ENCODE measurements at places on chromosomes 2 and 18. TPM values are rescaled to one million over a fixed set of nuclear protein-coding genes. Genes with fewer than 3 reads are reported as not detected.

- no peak for DNase-seq
- no peaks in the 10 kb centered on the region for H3K27me3 ChIP-seq
- H3K27ac ChIP-seq: peak overlapping the region; percentile 6
- H3K36me3 ChIP-seq: no peaks in the 10 kb centered on the region
- peak overlapping the region; percentile 3 for H3K4me3 ChIP-seq
Measured at GRCh38 chr2:25256488-25256875, 85.2 kb downstream of the DNMT3A start.

- no peaks in the 10 kb centered on the region for H3K4me1 ChIP-seq
- H3K36me3 ChIP-seq: no peaks in the 10 kb centered on the region
- H3K27me3 ChIP-seq: no peaks in the 10 kb centered on the region
- no peak overlapping the region for H3K4me3 ChIP-seq
- H3K27ac ChIP-seq: no peak overlapping the region
- peak; percentile 45 for DNase-seq
Measured at GRCh38 chr2:157497638-157498314, 53.9 kb upstream of the CYTIP start.

The DCTN1 gene
- 167 TPM for total RNA-seq

DNA sequence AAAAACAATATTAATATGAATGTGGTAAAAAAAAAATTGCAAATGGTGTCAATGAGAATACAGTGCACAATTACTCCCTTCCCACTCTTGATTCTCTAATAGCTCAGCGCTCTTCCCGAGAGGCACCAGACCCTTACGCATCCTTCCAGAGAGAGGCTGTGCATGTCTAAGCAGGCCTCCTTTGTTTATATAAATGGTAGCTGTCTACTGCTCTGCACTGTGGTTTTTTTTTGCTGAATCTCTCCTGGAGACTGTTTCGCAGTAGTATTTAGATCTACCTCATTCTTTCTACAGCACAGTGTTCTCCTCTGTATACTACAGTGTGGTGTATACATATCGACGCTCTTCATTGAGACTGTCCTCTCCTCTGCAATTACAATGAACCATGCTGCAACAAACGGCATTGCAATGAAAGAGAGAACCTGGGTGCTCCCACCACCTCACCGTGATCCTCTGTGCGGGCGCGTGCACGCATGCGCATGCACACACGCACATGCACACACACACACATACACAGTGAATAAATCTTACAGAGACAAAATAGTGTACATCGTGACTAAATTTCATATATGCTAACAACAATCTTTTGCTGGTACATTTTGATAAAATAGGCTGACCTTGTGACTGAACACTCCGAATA is 19.4 kb downstream of the SEPTIN10 start:
- no peak for DNase-seq
- peak overlapping the region; percentile 89 for H3K27ac ChIP-seq
- H3K36me3 ChIP-seq: peaks cover 26% of the 10 kb centered on the region
- no peaks in the 10 kb centered on the region for H3K27me3 ChIP-seq

DNA sequence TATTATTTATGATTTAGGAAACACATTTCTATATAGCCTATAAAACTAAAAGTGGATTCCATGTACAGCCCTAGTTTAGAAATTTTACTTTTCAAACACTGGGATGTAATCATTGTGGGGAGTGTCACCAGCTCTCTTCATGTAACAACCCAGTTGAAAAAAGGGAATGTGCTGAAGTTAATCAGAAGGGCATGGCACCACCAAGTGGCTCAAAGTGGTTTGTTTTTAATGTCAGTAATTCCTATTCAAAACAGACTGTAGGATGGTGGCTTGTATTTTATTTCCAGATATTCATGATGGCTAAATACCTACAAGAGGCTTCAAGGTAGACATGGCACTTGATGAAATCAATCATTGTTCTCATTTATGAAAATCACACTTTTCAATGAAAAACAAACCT is 58.1 kb upstream of the TMEM182 start:
- H3K27ac ChIP-seq: no peak overlapping the region
- H3K27me3 ChIP-seq: no peaks in the 10 kb centered on the region
- no peaks in the 10 kb centered on the region for H3K36me3 ChIP-seq
- H3K4me3 ChIP-seq: no peak overlapping the region
- DNase-seq: peak; percentile 50

DNA sequence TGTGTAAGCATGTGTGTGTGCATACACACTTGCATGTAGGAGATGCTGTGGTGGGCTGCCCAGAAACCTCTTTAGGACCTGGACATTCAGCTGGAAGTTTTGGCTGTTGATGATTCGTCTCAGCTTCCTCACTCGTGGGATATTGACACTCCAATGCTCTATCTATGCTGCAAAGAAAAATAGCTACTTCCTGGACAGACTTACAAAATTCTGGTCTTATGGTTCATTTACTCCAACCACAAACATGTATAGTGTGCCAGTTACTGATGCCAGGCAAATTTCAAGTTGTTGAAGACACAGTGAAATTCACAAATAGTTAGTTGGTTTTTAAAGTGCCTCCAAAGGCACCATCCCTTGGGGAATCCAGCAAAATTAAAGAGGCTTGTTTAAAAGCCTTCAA is 882.6 kb downstream of the CPS1 start:
- DNase-seq: no peak
- H3K4me1 ChIP-seq: no peaks in the 10 kb centered on the region
- H3K4me3 ChIP-seq: no peak overlapping the region
- no peak overlapping the region for H3K27ac ChIP-seq
- H3K36me3 ChIP-seq: no peaks in the 10 kb centered on the region

DNA sequence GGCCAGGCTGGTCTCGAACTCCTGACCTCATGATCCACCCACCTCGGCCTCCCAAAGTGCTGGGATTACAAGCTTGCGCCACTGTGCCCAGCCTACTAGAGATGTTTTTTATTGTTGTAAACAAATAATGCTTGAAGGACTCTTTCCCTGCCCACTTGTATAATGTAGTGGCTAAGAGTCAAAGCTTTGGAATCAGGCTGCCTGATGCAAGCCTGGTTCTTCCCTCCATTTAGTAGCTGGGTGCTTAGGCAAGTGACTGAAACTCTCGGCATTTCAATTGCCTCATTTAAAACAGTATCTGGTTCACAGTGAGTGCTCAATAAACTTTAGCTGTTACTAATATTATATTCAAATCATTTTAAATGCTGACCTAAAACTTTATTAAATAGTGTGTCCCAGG is 264.0 kb upstream of the FBXO11 start:
- H3K36me3 ChIP-seq: no peaks in the 10 kb centered on the region
- no peak for DNase-seq
- H3K27ac ChIP-seq: no peak overlapping the region
- no peaks in the 10 kb centered on the region for H3K4me1 ChIP-seq
- H3K27me3 ChIP-seq: no peaks in the 10 kb centered on the region

The ANKRD62 gene
- total RNA-seq: not detected

DNA sequence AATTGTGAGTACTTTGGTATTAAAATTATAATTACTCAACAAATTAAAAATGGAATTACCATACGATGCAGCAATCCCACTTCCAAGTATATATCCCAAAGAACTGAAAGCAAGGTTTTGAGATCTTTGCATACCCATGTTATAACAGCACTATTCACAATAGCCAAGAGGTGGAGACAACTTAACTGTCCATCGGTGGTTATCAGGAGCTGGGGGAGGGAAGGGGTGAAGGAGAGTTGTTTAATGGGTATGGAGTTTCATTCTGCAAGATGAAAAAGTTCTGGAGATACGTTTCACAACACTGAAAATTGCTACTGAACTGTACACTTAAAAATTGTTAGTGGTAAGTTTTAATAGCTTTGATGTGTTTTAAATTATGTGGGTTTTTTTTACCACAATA is 25.7 kb downstream of the RAB10 start:
- H3K4me3 ChIP-seq: no peak overlapping the region
- peaks cover 21% of the 10 kb centered on the region for H3K36me3 ChIP-seq
- no peak for DNase-seq
- H3K4me1 ChIP-seq: peaks cover 3% of the 10 kb centered on the region
- no peaks in the 10 kb centered on the region for H3K27me3 ChIP-seq
- no peak overlapping the region for H3K27ac ChIP-seq

- H3K27ac ChIP-seq: no peak overlapping the region
- no peaks in the 10 kb centered on the region for H3K4me1 ChIP-seq
- DNase-seq: no peak
- no peak overlapping the region for H3K4me3 ChIP-seq
- no peaks in the 10 kb centered on the region for H3K27me3 ChIP-seq
Measured at GRCh38 chr2:53913721-53914120, 54.0 kb upstream of the GPR75 start.

DNA sequence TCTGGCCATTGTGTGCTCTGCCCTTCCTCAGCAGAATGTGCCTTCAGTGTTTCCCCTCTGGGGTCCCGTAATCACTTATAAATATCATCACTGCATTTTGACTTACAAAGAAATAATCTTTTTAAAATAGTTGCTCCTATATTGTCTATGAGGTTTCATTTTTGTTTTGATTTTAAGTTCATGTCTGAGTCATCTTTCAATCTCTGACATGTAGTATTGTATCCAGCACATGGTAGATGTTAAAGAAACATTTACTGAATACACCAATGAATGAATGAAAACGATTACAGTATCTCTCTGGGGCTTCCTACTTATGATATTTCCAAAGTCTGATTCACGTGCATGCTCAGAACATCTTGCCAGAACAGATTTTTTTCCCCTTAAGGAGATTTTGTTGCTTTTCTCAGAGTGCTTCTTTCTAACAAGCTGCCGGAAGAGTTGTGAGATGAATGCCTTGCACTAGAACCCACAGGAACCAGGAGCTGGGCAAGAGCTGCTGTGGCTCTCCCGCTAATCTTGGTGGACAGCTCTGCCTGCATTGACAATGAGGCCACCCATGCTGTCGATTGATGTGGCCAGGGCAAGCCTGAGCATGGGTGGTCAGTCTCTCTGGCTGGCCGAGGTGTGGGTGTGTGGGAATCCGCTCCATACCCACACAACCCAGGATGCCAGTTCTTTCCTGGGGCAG is 199.4 kb downstream of the CYRIA start:
- no peak for DNase-seq
- no peak overlapping the region for H3K27ac ChIP-seq
- no peaks in the 10 kb centered on the region for H3K27me3 ChIP-seq
- H3K36me3 ChIP-seq: no peaks in the 10 kb centered on the region
- H3K4me1 ChIP-seq: peaks cover 8% of the 10 kb centered on the region
- H3K4me3 ChIP-seq: no peak overlapping the region

- DNase-seq: no peak
- peaks cover 8% of the 10 kb centered on the region for H3K4me1 ChIP-seq
- no peak overlapping the region for H3K27ac ChIP-seq
- no peak overlapping the region for H3K4me3 ChIP-seq
- no peaks in the 10 kb centered on the region for H3K27me3 ChIP-seq
- no peaks in the 10 kb centered on the region for H3K36me3 ChIP-seq
Measured at GRCh38 chr2:206700156-206700555, 18.0 kb downstream of the DYTN start.

DNA sequence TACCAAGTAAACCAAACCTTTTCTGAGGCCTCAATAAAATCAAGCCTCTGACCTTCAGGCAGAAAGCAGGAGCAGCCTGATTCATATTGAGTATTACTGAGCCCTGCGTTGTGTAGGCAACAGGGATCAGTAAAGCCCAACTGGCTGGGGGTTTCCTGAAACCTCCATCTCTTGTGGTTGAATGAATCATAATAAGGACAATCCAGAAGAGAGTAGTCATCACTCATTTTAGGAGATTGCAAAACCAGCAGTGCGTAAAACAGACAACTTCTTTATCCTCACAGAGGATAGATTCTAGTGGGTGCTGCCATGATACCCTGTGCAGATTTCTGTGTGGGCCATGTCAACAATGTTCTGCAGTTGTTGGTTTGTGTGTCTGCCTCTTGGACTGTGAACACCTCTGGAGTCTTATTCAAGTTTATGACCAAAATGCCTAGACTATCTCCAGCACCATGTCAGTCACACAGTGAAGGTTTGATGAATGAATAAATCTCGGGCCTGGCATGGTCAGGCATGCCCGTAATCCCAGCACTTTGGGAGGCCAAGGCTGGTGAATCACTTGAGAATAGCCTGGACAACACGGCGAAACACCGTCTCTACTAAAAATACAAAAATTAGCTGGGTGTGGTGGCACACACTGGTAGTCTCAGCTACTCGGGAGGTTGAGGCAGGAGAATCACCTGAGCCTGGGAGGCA is 51.8 kb upstream of the RAB27B start:
- peaks cover 3% of the 10 kb centered on the region for H3K4me1 ChIP-seq
- no peak for DNase-seq
- no peaks in the 10 kb centered on the region for H3K36me3 ChIP-seq
- H3K27me3 ChIP-seq: no peaks in the 10 kb centered on the region

GRCh38 chr2:240369801-240370585 is 65.5 kb upstream of the GPC1 start:
- no peak overlapping the region for H3K27ac ChIP-seq
- no peak overlapping the region for H3K4me3 ChIP-seq

DNA sequence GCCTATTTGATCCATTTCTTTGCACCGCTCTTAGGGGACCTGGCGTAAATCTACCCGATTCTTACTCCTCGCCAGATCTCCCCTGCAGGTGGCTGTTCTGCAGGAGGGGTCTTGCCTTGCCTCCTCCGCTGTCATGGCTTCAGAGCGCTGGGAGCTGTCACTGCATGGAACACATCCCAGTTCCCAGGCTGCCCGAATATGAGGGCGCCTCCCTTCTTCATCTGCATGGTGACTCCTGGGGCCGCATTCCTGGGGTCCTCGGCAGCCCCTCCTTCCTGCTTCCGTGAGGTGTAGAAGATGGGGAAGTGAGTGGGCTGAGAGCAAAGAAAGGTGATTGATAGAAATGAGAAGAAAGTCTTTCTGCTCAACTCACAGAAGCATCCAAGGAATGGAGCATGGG is 27.3 kb upstream of the COPS8 start:
- H3K36me3 ChIP-seq: no peaks in the 10 kb centered on the region
- H3K4me1 ChIP-seq: peaks cover 2% of the 10 kb centered on the region
- no peak overlapping the region for H3K4me3 ChIP-seq

The VWC2L gene
- not detected for total RNA-seq

- no peaks in the 10 kb centered on the region for H3K4me1 ChIP-seq
- peaks cover 67% of the 10 kb centered on the region for H3K36me3 ChIP-seq
- no peak overlapping the region for H3K4me3 ChIP-seq
- H3K27me3 ChIP-seq: no peaks in the 10 kb centered on the region
- no peak overlapping the region for H3K27ac ChIP-seq
- no peak for DNase-seq
Measured at GRCh38 chr2:47437287-47437686, 34.3 kb downstream of the MSH2 start.

- no peaks in the 10 kb centered on the region for H3K27me3 ChIP-seq
- peak overlapping the region; percentile 99 for H3K4me3 ChIP-seq
- H3K36me3 ChIP-seq: peaks cover 19% of the 10 kb centered on the region
- DNase-seq: no peak
Measured at GRCh38 chr18:35289293-35289692, 736 bp downstream of the ZSCAN30 start.

DNA sequence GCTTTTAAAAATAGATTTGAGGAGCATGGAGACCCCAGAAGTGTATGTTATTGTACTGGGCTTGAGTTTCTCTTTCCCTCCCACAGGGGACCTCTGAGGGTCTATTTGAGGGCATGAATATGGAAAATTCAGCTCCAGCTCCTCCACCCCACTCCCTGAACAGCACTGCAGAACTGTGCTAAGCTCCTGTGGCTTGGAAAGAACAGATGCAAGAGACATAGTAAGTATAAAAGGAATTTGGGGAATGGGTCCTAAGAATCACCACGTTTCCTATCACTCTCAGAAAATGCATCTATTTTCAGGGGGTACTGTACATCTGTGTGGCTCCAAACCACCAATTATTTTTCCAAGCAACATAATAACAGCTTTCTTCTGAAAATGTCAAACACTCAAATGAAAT is 416.1 kb downstream of the ZNF521 start:
- peaks cover 8% of the 10 kb centered on the region for H3K4me1 ChIP-seq
- H3K4me3 ChIP-seq: no peak overlapping the region
- no peaks in the 10 kb centered on the region for H3K27me3 ChIP-seq
- DNase-seq: no peak
